KG1 (cell line): ENCODE measurements at places on chromosomes 2 and 18.

- DNase-seq, result no peak
Observed at GRCh38 chr2:15940661-15941480, 521 bp downstream of the MYCN start.

DNA sequence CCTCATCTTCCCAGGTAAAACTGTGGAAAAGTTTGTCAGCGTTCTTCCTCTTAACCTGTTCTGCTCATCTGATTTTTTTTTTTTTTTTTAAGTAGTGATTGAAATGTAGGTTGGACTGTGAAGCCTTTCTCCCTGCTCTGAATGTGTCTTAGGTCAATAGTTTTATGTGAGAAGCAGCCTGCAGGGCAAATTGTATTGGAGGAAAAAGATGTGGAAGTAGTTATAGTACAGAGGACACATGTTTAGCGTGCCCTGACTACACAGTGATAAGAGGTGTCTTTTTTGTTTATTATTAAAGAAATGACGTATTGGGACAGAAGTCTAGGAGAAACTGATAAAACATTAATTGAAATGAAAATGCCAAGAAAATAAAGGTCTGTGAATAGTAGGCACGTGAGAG, 1.5 kb downstream of the MTA3 start:
- no peak for DNase-seq

DNA sequence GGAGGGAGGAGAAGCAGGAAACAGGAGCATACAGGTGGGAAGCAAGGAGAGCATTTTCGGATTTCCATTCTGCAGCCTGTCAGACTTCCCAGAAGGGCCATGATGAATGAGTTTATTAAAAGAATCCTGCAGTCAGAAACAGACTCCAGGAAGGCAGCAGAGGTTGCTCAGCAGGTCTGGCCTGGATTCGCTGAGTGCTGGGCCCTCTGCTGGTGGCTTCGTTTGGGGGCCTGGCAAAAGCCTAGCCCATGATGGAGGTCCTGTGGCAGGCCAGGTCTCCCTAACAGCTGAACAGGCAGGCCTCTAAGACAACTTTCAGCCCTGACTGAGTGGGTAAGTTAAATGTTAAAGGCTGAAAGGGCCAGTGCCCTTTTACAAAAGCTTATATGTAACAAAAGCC, 108.2 kb upstream of the CAPN13 start:
- no peak for DNase-seq

DNA sequence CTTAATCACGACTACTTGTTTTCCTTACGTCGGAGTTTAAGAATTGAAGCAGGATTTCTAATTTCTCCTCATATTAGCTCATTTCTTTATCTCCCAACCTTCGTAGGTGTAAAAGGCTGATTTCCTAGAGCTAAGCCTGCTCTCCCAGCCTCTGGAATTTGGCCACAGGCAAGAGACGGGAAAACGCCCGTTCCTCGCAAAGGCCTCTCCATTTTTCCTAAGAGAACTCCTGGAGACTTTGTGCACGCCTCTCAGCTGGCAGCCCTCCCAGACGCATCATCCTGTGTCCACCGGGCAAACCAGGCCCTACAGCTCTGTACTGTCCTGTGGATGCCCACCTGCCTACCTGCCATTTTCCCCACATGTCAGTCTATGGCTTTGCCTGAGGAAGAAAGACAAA, 106.3 kb downstream of the FTCDNL1 start:
- DNase-seq, result no peak

DNA sequence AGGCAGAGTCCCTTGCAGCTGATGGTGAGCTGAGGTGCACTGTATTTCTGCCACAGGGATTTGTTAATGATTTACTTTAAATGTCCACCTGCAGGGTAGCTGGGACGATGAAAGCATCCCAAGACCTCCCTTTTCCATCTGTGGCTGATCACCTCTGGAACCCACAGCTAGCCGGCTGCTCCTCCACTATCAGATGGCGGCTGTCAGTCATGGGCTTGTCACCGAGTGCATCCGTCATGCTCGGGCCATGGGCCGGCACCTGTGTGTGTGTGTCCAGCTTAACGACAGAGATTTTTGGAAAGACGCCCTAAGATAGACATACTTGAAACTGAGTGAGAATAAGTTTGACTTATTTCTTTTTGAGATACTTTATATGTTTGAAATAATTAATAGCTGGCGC, 235.2 kb downstream of the FAM210A start:
- DNase-seq, result no peak

DNA sequence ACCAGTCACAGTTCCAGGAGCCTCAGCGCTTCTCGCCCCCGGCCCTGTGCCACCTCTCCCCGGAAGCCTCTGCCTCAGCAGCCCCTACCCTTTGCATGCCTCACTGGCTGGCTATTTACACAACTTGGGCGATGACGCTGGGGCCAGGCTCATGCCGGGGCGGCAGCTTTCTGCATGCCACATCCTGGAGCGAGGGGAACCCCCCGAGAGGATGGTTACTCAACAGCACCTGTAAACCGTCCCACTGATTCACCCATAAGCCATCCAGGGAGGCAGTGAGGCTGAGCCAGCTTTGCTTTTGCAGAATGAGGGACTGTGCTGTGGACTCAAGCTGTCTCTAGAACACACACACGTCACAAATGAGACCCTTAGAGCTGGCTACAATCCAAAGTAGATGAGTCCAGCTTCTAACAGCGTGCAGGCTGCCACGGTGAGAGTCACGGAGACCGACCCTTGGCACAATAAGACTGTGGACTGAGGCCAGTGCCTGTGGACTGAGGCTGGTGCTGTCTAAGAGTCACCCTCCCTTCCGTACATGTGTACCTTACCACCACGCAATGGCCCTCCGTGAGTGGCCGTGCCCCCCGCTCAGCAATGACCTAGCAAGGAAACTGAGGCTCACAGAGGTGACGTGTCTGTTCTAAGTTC, 45.6 kb upstream of the ODC1 start:
- DNase-seq, result no peak

DNA sequence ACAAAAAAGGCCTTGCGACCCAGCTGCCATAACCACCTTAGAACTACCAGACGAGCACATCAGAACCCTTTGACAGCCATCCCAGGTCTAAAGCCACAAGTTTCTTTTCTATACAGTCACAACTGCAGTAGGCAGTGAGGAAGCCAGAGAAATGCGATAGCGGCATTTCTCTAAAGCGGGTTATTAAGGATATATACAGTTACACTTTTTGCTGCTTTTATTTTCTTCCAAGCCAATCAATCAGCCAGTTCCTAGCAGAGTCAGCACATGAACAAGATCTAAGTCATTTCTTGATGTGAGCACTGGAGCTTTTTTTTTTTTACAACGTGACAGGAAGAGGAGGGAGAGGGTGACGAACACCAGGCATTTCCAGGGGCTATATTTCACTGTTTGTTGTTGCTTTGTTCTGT, 48.8 kb downstream of the FEZ2 start:
- no peak for DNase-seq

- no peak for DNase-seq
Observed at GRCh38 chr2:5749347-5749746, 57.2 kb downstream of the SOX11 start.

DNA sequence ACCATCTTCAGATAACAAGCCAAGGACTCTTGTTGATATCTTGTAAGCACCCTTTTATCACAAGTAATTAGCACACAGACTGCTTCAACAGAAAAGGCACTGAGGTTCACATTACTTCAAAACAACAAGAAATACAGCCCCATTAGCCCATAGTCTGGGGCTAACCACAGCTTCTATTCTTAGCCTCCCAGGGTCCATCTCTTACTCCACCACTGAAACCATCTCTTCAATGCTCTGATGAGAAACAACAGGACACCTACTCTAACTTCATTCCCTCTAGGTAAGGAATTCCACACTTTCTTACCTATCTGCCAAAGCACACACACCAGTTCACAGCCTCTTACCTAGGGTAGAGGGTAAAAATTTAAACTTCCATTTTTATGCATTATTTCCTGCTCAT, 26.4 kb upstream of the CYTIP start:
- DNase-seq, result no peak

- no peak for DNase-seq
Observed at GRCh38 chr2:75303227-75303626, 103.9 kb upstream of the TACR1 start.

GRCh38 chr2:189124175-189124574, 55.4 kb downstream of the COL5A2 start:
- no peak for DNase-seq

DNA sequence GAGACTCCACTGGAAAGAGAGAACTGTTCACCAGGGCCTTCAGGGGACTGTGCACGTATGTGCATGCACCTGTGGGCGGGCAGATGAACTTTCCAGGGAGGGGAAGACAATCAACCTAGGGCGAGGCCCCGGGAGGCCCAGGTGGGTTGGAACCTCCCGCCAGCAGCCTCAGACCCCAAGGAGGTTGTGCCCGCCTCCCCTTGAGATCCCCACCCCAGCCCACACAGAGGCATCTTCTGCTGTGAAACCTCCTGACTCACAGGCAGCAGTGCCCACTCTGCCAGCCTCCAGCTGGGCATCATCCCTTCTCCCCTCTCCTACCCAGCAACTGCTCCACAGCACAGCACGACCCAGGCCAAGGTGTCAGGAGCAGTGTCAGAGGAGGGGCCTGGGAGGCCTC, 54.4 kb downstream of the FAM178B start:
- no peak for DNase-seq

- no peak for DNase-seq
Observed at GRCh38 chr2:217804338-217804737, 198.5 kb downstream of the TNS1 start.

- no peak for DNase-seq
Observed at GRCh38 chr2:202690321-202690900, 55.6 kb downstream of the FAM117B start.

DNA sequence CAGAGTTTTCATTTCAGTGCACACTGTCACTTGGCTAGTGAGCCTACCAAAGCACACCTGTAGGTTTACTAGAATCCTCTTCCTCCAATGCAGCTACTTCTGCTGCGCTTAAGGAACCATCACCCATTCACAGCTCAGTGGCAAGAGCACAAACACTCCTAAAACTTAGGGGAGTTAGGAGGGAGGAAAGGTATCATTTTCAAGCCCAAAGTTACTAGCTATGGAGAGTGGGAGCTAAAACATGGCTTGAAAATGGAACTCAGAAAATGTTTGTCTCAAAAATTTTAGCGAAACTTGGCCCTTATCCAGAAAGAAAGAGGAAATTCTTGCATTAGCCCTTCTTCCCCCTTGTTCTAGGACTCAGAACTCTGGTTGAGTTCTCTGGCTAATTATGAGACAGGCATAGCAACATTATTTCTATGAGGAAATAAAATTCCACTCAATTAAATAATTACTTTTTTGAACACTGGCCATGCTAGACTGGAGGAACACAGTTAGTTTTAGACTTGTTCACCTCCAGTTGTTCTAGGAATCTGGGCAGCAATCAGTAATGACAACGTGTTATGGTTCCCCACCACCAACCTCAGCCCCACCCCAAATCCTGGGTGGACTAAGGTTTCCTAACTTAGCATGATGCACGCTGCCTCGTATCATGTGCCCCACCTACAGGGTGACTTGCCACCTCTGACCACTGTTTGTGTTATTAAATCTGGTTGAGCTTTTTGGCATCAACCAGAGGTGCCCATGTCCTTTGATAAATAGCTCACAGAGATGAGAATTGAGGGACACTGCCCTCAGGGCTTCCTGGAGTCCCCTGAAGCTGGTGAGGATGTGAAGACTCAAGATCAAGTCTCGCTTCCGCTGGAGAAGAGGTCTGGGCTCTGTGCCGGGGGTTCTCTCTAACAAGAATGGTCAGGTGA, 32.8 kb downstream of the LPIN2 start:
- DNase-seq, result peak; percentile 50

DNA sequence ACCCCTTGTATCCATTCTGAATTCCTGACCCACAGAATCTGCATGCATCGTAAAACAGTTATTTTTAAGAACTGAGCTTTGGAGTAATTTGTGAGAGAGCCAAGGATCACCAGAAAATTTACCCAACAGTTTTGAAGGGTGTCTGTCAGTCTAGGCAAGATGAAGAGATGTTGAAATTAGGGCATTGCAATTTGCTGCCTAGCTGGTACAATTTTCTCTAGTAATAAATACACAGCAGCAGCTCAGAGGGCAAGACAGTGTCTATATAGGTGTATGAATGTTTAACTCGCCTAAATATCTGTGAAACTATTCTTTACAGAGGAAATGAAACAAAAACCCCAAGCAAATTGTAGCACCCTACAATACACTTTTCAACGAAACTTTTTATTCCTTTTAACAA, 377.8 kb upstream of the POU3F3 start:
- no peak for DNase-seq

- no peak for DNase-seq
Observed at GRCh38 chr18:60676815-60677214, 304.2 kb upstream of the MC4R start.

DNA sequence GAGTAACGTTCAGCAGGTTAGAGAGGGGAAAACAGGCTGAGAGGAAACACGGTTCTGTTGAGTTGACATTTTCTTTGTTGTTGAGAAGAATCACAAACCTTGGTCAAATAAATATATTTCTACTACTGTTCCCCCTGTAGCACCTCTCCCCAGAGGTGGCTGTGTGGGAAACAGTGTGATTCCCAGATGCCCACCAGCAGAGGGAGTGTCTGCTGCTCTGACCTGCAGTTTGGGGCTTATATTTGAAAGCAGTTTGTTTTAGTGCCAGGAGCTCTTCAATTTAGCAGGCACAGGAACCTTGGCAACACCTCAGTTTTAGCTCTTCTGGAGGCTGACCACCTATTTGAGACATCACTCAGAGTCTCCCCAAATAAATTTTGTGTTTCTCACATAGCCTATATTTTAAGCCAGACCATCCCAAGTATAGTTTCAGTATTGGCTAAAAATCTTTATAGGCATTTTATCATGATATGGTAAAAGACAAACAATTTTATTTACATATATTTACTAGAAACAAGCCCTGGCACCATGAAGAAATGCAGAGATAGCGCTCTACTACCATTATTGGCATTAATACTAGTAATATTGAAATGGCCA, 75.7 kb downstream of the PIK3C3 start:
- no peak for DNase-seq

- DNase-seq, result no peak
Observed at GRCh38 chr2:48332286-48332685, 197.7 kb upstream of the STON1 start.

GRCh38 chr2:172510088-172510487, 45.8 kb upstream of the PDK1 start:
- DNase-seq, result no peak
